Effector memory CD8-positive, alpha-beta T cell (primary cell): ENCODE measurements at places on chromosomes 6 and 20.

- peaks cover 7% of the 10 kb centered on the region for H3K4me1 ChIP-seq
- no peak overlapping the region for H3K4me3 ChIP-seq
- H3K27ac ChIP-seq: no peak overlapping the region
- no peaks in the 10 kb centered on the region for H3K36me3 ChIP-seq
Measured at GRCh38 chr6:113875470-113875869, 18.3 kb downstream of the MARCKS start.

GRCh38 chr6:15962449-15962764, 166.5 kb upstream of the MYLIP start:
- H3K27ac ChIP-seq: peak overlapping the region; percentile 70
- no peak overlapping the region for H3K4me3 ChIP-seq
- H3K36me3 ChIP-seq: peaks cover 3% of the 10 kb centered on the region
- peaks cover 16% of the 10 kb centered on the region for H3K4me1 ChIP-seq
- peaks cover 3% of the 10 kb centered on the region for H3K27me3 ChIP-seq
- no peak for DNase-seq

GRCh38 chr6:167405778-167406532, 81.1 kb downstream of the TTLL2 start:
- H3K36me3 ChIP-seq: no peaks in the 10 kb centered on the region
- no peak overlapping the region for H3K4me3 ChIP-seq
- no peak overlapping the region for H3K27ac ChIP-seq
- H3K27me3 ChIP-seq: peaks cover 26% of the 10 kb centered on the region
- H3K4me1 ChIP-seq: no peaks in the 10 kb centered on the region

DNA sequence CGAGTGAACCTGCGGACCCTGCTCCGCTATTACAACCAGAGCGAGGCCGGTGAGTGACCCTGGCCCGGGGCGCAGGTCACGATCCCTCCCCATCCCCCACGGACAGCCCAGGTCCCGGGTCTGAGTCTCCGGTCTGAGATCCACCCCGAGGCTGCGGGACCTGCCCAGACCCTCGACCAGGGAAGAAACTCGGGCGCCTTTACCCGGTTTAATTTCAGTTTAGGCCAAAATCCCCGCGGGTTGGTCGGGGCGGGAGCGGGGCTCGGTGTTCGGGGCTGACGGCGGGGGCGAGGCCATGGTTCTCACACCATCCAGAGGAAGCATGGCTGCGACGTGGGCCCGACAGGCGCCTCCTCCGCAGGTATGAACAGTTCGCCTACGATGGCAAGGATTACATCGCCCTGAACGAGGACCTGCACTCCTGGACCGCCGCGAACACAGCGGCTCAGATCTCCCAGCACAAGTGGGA, 46.9 kb upstream of the TRIM26 start:
- peak; percentile 26 for DNase-seq
- peak overlapping the region; percentile 81 for H3K4me3 ChIP-seq
- H3K4me1 ChIP-seq: peaks cover 13% of the 10 kb centered on the region
- H3K36me3 ChIP-seq: peaks cover 3% of the 10 kb centered on the region
- H3K27me3 ChIP-seq: peaks cover 8% of the 10 kb centered on the region

- no peaks in the 10 kb centered on the region for H3K4me1 ChIP-seq
- H3K4me3 ChIP-seq: no peak overlapping the region
- peaks cover 85% of the 10 kb centered on the region for H3K27me3 ChIP-seq
- H3K27ac ChIP-seq: no peak overlapping the region
- H3K36me3 ChIP-seq: peaks cover 3% of the 10 kb centered on the region
- no peak for DNase-seq
Measured at GRCh38 chr20:58550275-58551059, 35.3 kb upstream of the APCDD1L start.

DNA sequence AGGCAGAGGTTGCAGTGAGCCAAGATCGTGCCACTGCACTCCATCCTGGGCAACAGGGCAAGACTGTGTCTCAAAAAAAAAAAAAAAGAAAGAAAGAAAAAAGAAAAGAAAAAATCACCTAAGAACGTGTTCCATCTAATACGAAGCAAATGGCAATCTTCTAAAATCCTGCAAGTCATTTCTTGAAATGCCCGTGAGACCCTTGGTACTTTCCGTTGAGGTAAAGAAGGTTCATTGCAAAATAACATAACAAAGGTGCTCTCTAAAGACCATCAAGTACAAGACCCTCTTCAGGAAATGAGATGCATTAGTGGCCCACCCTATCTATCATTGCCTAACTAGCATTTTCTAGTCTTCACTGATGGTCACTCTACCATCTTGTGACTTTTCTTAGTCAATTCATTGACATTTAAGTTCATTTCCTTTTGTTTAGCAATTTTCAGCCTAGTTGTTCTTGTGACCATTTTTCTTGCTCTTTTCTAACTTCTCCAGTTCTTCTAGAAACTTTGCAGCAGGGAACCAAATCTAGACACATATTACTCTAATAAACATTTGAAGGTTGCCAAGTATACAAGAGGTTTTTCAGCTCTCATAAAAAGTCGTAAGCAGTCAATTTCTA, 14.0 kb downstream of the MBOAT1 start:
- H3K4me3 ChIP-seq: no peak overlapping the region
- DNase-seq: no peak
- H3K27ac ChIP-seq: no peak overlapping the region
- no peaks in the 10 kb centered on the region for H3K27me3 ChIP-seq
- peaks cover 2% of the 10 kb centered on the region for H3K36me3 ChIP-seq

- H3K27ac ChIP-seq: peak overlapping the region; percentile 22
- no peak for DNase-seq
- no peaks in the 10 kb centered on the region for H3K27me3 ChIP-seq
- peaks cover 12% of the 10 kb centered on the region for H3K4me1 ChIP-seq
- H3K4me3 ChIP-seq: peak overlapping the region; percentile 85
Measured at GRCh38 chr6:14212020-14212419, 94.4 kb downstream of the CD83 start.

- peaks cover 33% of the 10 kb centered on the region for H3K36me3 ChIP-seq
- no peaks in the 10 kb centered on the region for H3K27me3 ChIP-seq
- H3K4me1 ChIP-seq: peaks cover 2% of the 10 kb centered on the region
- no peak overlapping the region for H3K4me3 ChIP-seq
- no peak overlapping the region for H3K27ac ChIP-seq
- no peak for DNase-seq
Measured at GRCh38 chr6:152391179-152391880, 245.8 kb downstream of the SYNE1 start.

GRCh38 chr6:114934079-114934478, 591.3 kb upstream of the HS3ST5 start:
- no peak overlapping the region for H3K4me3 ChIP-seq
- H3K4me1 ChIP-seq: no peaks in the 10 kb centered on the region
- DNase-seq: no peak
- no peak overlapping the region for H3K27ac ChIP-seq
- H3K36me3 ChIP-seq: no peaks in the 10 kb centered on the region

DNA sequence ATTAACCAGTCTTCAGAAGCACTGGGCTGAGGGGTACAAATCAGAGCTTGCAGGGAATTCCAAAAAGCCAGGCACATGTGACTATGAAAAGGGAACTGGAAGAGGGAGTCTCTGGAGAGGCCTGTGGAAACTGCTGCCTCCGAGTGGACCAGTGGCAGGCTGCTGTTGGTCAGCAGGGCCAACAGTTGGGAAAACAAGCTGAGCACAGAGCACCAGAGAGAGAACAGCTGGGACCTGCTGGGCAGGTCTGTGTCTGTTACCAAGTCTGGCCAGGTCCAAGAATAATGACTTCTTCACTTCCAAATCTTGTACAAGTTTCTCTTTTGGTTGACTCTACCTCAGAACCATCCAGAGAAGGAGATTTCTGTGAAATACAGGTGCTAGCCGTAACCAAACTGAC, 81.4 kb downstream of the LIN28B start:
- H3K27ac ChIP-seq: no peak overlapping the region
- no peaks in the 10 kb centered on the region for H3K36me3 ChIP-seq
- no peaks in the 10 kb centered on the region for H3K4me1 ChIP-seq
- no peak for DNase-seq
- no peak overlapping the region for H3K4me3 ChIP-seq
- H3K27me3 ChIP-seq: peaks cover 35% of the 10 kb centered on the region

- DNase-seq: no peak
- H3K4me3 ChIP-seq: no peak overlapping the region
- H3K27ac ChIP-seq: no peak overlapping the region
- no peaks in the 10 kb centered on the region for H3K4me1 ChIP-seq
Measured at GRCh38 chr6:80523010-80523409, 416.5 kb downstream of the BCKDHB start.

DNA sequence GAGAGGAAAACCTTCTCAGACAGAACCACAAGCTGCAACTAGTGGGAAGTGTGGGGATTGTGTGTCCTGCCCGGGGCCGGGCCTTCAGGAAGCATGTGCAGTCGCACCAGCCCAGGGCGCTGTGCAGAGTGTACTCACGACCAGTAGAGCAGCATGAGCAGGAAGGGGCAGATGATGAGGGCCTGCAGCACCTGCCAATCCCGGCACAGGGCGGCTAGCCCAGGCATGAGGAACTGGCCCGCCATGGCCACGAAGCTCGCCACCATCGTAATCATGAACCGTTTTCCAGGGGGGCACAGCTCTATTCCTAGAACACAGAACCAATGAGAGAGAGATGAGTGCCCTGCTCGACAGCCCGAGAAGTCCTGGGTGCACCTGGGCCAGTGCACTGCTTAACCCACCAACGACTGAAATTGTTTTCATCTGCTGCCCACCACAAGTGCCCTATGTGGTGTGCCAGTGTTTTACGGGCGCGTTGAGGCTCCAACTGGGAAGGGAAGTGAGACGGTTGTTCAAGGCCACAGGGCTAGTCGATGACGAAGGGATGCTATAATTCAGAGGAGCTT, 65.0 kb downstream of the PSMG4 start:
- DNase-seq: no peak
- H3K4me1 ChIP-seq: peaks cover 10% of the 10 kb centered on the region
- no peak overlapping the region for H3K4me3 ChIP-seq
- H3K27ac ChIP-seq: no peak overlapping the region

GRCh38 chr6:43911354-43912115, 141.5 kb downstream of the VEGFA start:
- DNase-seq: no peak
- no peak overlapping the region for H3K27ac ChIP-seq
- H3K4me3 ChIP-seq: no peak overlapping the region

DNA sequence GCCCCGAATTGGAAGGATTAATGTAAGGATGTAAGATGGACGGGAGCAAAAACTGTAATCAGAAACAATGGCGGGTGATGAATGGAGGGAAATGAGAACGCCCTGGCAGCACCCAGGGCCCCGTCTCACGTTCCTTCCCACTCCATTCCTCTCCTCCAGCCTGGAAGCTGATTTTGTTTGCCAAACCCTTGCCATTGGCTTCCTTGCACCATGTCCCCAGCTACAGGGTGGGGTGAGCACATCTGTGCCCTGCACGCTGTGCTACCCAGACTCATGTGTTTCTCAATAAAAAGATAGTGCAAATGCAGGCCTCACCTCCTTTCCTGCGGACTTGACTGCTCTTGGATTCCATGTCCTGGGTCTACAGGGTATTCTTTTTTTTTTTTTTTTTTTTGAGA, 26.7 kb downstream of the SCP2D1 start:
- H3K36me3 ChIP-seq: no peaks in the 10 kb centered on the region
- H3K27ac ChIP-seq: no peak overlapping the region
- H3K4me1 ChIP-seq: no peaks in the 10 kb centered on the region
- H3K27me3 ChIP-seq: peaks cover 23% of the 10 kb centered on the region

- peaks cover 67% of the 10 kb centered on the region for H3K36me3 ChIP-seq
- H3K27me3 ChIP-seq: no peaks in the 10 kb centered on the region
- no peak for DNase-seq
- H3K4me1 ChIP-seq: peaks cover 66% of the 10 kb centered on the region
- peak overlapping the region; percentile 92 for H3K4me3 ChIP-seq
Measured at GRCh38 chr6:27867945-27868300, 44.3 kb downstream of the OR2B2 start.

DNA sequence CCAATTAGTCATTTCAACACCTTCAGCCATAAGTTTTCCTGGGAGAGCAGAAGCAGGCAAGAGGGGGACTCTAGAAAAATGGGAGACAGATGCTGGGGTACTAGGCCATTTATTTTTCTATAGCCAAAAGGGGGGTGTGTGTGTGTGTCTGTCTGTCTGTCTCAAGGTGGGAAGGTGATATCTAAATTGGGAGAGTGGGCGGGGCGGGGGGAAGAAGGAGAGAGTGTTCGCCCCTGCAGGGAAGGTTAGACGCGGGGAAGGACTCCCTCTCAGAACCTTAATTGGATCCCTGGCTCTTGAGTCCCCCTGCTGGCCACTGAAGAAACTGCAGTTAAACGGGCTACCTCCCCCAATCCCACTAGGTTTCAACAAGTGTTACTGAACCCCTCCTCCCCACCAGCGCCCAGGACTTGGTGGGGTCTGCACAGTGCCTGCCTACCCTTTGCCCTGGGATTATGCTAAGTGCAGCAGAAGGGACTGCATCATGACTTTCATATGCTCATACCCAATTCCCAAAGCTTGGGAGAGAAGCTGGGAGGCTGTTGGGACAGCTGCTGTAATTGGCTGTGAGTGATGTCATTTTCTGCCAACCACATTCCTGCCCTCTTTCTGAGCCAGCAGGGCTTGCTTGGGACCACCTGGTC, 45.8 kb downstream of the FOXP4 start:
- no peak overlapping the region for H3K27ac ChIP-seq
- peaks cover 14% of the 10 kb centered on the region for H3K36me3 ChIP-seq
- peak; percentile 81 for DNase-seq
- H3K4me3 ChIP-seq: no peak overlapping the region
- H3K4me1 ChIP-seq: peaks cover 2% of the 10 kb centered on the region

DNA sequence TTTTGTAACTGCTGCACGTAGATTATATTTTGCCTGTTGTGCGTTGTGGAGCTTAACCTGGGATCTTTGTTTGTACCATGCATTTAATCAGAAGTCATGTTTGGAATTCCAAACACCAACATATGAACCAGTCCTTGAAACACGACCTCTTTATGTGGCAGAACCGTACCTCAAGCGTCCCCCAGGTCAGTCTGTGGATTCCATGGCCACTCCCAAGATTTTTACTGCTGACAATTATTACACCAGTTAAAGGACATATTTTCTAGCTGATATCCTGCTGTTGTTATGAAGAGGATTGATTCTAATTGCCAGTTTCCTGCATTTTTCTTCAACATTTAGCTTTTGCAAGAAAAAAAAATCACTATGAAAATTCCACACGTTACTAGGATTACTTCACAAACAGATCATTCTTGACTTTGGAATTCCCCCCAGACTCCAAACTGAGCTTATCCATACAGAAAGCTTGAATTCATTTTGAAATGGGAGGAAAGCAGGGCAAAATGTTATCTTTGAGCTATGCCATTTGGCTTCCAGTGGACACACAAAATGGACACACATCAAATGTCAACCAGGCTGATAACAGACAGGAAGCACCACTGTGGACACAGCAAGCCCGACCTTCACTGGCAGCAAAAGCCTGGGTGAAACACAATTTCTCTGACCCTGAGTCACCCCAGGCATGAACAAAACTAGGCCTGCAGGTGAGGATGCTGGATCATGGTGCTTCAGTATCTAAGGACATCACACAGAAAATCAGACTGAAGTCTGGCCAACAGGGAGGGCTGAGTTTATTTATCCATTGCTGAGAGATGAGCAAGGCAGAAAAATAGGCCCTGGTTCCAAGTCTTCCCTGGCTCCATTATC, 542.9 kb upstream of the JAG1 start:
- H3K27me3 ChIP-seq: no peaks in the 10 kb centered on the region
- no peaks in the 10 kb centered on the region for H3K4me1 ChIP-seq
- no peak overlapping the region for H3K4me3 ChIP-seq
- H3K36me3 ChIP-seq: no peaks in the 10 kb centered on the region
- no peak for DNase-seq
- H3K27ac ChIP-seq: no peak overlapping the region

GRCh38 chr6:107655245-107655644, 165.3 kb downstream of the SOBP start:
- DNase-seq: no peak
- peaks cover 12% of the 10 kb centered on the region for H3K27me3 ChIP-seq
- no peak overlapping the region for H3K4me3 ChIP-seq
- peaks cover 15% of the 10 kb centered on the region for H3K4me1 ChIP-seq
- no peak overlapping the region for H3K27ac ChIP-seq
- H3K36me3 ChIP-seq: no peaks in the 10 kb centered on the region

GRCh38 chr20:31719644-31720485, 2.8 kb downstream of the BCL2L1 start:
- peaks cover 70% of the 10 kb centered on the region for H3K4me1 ChIP-seq
- peak overlapping the region; percentile 95 for H3K4me3 ChIP-seq
- no peak for DNase-seq
- H3K27me3 ChIP-seq: no peaks in the 10 kb centered on the region
- H3K27ac ChIP-seq: peak overlapping the region; percentile 98
